D341Med (cell line): ENCODE measurements at places on chromosomes 4 and X.

DNA sequence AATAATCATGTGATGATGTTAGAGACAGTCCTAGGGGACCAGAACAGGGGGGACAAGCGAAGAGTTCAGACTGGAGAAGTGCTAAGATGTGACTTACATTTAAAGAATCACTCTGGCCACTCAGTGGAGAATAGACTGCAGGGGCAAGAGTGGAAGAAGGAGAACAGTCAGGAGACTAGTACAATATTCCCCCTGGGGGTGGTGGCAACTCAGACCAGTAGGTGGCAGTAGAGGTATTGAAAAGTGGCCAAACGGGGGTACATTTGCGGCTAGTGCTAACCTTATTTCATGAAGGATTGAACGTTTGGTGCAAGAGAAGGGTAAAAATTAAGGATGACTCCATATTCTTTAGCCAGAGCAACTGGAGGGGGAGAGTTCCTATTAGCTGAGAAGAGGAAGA lies 2.7 kb upstream of the BMX start:
- DNase-seq, result peak; percentile 66

- no peak for DNase-seq
Observed at GRCh38 chr4:69156913-69157312, 57.6 kb downstream of the UGT2B11 start.

- DNase-seq, result no peak
Observed at GRCh38 chrX:154021131-154021611, 1.5 kb upstream of the IRAK1 start.

DNA sequence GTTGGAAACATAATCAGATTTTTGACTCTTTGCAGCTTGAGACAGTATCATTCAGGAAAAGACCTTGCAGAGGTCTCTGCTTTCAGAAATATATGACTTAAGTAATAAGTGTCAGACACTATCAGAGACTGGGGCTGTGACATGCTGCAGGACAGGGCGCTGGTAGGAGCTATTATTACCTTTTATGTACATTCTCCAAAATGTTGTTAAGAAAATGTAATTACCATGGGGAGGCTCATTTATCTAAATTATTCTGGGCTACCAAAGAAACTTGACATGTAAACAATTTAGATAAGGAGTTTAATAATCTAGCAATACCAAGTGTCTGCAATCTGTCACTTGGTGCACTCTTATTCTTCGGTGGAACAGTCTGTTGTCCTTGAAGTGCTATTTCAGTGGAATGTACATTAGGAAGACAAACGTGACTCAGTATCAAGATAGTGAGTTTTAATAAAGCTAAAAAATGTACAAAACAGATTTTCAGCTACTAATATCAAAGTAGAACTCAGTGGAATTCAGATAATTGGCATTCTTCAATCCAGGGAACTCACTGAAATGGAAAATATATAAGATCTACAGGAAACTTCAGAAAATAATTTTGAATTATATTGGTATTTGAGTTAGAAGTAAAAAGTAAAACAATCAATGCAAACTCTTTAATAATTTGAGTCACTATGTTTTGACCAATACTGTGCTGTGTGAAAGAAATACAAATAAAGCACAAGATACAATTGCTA lies 214.5 kb downstream of the KCNIP4 start:
- no peak for DNase-seq

DNA sequence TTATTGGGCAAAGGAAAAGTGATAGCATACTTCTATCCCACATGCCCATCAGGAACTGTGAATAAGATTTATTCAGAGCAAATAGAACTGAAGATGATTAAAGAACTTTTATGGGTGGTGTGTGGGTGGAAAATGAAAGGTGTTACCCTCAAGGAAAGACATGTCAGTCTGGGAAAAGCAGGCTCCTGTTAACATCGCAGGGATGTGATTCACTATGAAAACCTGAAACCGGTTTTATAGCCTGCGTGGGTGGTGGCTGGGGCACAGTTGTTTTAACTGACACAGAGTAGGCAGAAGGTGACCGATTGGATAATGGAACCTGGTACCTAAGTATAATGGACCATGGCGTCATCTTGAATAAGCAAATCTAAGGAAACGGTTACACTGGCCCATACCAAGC lies 61.3 kb upstream of the CASK start:
- DNase-seq, result no peak

GRCh38 chr4:16029262-16029661 lies 54.6 kb downstream of the PROM1 start:
- DNase-seq, result no peak

DNA sequence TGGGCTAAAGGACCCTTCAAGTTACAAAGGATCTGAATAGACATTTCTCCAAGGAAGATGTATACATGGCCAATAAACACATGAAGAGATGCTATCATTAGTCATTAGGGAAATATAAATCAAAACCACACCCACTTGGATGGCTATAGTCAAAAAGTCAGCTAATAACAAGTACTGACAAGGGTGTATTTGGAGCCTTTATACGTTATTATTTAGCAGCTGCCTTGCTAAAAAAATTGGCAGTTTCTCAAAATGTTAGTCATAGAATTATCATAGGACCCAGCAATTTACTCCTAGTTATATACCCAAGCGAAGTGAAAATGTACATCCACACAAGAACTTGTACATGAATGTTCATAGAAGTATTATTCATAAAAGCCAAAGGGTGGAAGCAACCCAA lies 112.7 kb upstream of the DUSP21 start:
- no peak for DNase-seq
